Stimulated activated CD8-positive, alpha-beta memory T cell treated with anti-CD3 and anti-CD28 coated beads, Interleukin-2, amount 100 ng/mL, for 1 hour (primary cell): ENCODE measurements at places on chromosomes 7 and 10.

- no peak for DNase-seq
Measured at GRCh38 chr10:70733051-70733450, 52.1 kb downstream of the TBATA start.

DNA sequence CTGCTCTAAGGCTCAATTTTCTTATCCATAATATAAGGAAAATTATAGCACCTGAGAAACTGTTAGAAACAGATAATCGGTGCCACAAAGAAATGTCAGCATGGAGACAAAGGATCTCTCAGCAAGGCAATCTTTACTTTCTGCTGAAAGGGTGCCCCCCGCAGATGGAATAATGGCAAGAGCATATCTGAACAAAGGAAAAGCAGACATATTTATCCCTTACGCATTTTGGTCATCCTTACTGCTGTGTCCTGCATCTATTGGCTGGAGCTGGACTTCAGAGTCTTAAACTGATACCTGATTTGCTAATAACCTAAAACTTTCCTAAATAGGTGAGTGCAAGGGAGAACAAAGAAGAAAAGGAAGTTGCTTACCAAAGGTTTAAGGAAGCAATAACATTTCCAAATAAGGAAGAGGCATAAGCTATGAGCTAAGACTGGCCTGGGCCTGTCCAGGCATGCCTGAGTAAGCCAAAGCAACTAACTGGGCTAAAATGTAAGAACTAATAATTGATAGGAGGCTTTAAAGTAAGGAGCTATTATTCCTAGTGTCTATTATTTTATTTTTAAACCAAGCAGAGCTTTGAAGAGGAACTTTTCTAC lies 39.6 kb upstream of the ELMO1 start:
- DNase-seq = no peak

DNA sequence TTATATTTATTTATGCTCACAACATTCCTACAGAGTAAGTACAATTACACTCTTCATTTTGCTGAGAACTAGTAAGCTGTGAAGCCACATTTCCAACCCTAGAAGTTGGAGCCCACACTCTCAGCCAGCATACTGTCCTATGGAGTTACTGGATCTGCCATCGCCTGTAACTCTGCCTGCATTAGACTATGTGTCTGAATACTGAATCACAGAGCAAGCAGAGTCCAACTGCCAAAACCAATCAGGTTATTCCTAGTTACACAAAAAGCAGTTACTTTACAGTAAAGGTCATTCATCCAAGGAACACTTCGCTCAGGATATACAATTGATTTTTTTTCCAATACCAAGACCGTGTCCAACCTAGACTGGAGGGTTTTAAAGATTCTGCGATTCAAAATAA lies 21.5 kb downstream of the CTAGE6 start:
- DNase-seq = no peak

- DNase-seq = no peak
Measured at GRCh38 chr7:159175792-159176191, 31.1 kb upstream of the VIPR2 start.

GRCh38 chr10:816091-816477 lies 115.4 kb downstream of the LARP4B start:
- no peak for DNase-seq

DNA sequence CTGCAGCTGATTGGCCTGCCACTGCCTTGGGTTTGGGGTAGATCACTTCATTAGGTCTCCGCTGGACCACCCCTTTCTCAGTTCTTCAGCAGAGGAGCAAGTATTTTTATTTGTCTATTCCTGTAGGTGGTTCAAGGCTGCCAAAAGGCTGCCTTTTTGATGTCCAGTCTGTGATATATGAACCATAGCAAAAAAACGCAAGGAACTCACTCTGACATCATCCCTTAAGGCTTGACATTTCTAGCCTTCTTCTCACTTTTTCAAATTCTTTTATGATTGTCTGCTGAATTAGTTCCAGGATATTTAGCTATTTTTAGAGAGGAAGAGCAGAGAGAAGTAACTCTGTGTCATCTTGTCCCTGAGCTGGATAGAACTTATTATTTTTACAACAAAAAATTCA lies 269.2 kb downstream of the BAMBI start:
- no peak for DNase-seq

- no peak for DNase-seq
Measured at GRCh38 chr7:24703296-24703695, 54.0 kb downstream of the GSDME start.

DNA sequence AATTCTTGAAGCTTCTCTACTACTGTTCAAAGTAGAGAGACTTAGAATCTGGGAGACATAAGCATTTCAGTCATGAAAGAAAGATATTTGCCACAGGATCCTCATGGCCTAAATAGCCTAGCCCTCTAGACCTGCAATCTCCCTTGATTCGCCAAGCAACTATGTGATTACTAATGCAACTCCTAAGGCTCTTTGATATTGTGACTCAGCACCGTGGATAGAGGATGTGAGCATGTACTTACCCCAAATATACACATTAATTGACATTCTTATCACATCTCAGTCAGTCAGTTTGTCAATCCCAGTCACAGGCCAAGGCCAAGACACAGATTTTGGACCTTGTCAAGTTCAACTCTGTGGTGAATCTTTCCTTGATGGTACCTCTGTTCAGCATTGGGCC lies 42.6 kb downstream of the GPR37 start:
- no peak for DNase-seq

DNA sequence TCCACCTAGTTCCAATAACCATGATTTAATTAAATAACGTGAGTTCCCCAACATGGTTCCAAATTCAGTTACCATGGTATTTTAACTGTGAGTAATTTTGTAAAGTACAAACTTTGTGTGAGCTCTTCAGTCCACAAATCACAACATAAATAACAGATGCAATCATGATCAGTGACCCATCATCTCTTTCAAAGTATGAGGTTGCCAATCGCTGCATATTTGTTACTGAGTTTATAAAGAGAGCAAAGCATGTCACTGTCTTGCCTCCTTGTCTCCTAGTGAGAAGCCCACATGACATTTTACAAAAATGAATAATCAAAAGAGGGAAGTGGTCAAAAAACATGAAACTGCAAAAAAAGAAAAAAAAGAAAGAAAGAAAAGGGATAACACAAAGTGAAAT lies 69.1 kb upstream of the PDSS1 start:
- DNase-seq = no peak
